ENCODE measurements at places on chromosomes 12 and 14.

DNA sequence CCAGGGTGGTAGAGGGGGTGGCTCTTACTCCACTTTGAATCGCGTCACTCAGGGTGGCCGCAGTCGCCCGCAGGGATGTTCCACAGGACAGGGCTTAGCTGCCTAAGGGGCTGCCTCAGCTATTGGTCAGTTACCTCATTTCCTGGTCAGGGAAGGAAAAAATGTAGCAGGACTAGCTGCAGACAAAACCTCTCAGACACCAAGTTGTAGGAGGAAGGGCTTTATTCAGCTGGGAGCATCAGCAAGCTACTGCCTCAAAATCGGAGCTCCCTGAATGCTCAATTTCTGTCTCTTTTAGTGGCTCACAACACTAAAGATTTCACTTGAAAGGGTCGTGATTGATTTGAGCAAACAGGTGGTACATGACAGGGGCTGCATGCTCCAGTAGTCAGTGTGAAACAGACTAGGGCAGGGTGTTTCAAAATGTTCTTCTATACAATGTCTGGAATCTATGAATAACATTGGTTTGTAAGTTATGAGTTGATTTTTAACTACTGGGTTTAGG lies 6.4 kb upstream of the CLEC6A start:
- H3K27ac ChIP-seq: no peak overlapping the region
- H3K4me1 ChIP-seq: peaks cover 2% of the 10 kb centered on the region
- peaks cover 5% of the 10 kb centered on the region for H3K27me3 ChIP-seq

DNA sequence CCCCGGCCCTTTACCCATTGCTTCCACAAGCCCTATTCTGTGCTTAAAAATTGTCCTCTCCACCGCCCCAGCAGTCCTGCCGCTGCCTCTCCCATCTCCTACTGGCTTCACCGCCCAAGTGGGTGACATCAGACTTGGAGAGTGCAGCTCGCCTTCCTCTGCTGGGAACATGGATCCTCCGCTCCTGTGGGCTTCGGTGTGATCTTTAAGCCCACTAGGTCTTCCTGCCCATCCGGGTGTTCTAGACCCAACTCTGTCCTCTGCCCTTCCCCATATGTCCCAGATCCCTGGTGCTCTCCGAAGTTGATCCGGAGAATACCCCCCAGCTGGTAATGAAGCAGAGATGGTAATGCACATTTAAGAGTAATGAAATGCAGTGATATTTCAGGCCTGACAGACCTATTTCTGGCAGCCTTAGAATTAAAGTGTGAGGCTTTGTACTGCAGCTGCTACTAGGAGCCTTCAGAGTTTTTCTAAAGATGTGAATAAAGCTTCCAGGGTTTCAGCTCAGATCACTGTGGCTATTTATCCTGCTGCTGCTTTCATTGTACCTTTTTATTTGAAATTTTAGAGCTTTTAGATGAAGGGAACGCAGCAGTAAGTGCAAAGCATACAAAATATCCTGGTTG lies 22.9 kb upstream of the CTDSP2 start:
- H3K4me1 ChIP-seq: peaks cover 5% of the 10 kb centered on the region
- H3K36me3 ChIP-seq: peaks cover 4% of the 10 kb centered on the region
- H3K27ac ChIP-seq: no peak overlapping the region
- no peak overlapping the region for H3K4me3 ChIP-seq
- peaks cover 19% of the 10 kb centered on the region for H3K27me3 ChIP-seq

DNA sequence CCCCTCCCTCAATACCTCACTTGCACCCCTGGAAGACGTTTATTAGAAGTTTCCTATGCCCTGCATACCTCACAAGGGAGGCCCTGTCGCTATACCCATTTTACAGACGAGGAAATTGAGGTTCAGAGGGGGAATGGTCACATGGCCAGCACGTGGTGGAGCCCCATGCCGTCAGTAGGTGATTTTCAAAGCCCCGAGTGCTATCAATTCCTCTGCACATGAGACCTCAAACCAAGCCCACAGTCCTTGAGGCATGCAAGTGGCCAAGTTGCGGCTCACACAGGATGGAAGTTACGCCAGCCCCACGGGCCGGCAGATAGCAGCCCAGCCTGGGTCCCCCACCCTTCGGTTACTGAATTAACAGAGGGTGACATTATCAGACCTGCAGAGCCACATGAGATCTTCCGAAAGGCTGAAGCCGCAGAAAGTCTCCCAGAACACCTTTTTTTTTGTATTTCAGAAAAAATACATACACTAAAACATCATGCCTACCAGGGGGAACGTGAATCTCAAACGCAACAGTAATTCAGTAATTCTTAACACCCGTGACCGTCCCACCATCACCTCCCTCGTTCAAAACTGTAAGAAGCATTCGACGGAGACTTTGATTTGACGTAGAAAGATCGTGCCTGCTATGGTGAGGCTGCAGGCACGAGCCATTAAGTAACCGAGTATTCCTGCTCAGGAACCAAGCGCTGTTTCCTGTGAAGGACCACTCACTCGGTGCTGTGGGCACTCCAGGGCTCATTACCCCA lies 129.0 kb downstream of the RFLNA start:
- H3K4me3 ChIP-seq: no peak overlapping the region
- H3K27ac ChIP-seq: no peak overlapping the region
- no peak for DNase-seq
- H3K4me1 ChIP-seq: no peaks in the 10 kb centered on the region

DNA sequence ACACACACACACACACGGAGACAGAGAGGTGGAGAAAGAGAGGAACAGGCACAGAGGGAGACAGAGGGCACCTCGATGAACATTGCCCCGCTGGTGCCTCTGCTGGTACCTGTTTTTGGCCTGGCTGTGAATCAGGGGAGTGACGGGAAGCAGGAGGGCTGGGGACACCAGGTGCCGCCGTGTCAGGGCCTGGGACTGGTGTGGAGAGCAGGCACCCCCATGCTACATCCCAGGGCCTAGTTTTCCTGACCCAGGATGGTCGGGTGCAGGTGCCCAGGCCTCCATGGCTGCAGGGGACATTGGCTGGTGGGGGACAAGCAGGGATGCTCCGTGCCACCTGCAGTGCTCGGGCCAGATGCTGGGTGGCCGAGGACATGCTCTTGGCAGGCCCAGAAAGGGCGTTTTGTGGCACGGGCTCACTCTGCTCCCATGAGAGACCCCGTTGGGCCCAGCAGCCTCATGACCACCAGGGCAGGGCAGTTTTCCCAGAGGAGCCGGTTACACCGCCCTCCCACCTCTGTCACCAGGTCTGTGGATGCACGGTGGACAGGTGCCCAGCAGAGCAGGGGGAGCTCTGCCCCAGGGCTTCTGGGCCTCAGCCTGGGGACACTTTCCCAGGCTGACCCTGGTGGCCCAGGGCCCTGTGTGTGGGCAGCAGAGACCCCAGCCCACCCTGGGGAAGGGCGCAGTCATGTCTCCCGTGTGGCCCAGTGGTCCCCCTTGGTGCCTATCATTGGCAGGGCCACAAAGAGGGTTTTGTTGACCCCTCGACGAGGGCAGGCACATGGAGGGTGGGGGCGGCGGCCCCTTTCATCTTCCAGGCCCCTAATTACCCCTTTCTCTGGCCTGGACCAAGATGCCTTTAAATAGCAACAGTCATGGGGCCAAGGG lies 207.5 kb upstream of the RTL1 start:
- H3K27me3 ChIP-seq: peaks cover 6% of the 10 kb centered on the region
- no peak overlapping the region for H3K27ac ChIP-seq
- no peak overlapping the region for H3K4me3 ChIP-seq
- H3K4me1 ChIP-seq: no peaks in the 10 kb centered on the region

DNA sequence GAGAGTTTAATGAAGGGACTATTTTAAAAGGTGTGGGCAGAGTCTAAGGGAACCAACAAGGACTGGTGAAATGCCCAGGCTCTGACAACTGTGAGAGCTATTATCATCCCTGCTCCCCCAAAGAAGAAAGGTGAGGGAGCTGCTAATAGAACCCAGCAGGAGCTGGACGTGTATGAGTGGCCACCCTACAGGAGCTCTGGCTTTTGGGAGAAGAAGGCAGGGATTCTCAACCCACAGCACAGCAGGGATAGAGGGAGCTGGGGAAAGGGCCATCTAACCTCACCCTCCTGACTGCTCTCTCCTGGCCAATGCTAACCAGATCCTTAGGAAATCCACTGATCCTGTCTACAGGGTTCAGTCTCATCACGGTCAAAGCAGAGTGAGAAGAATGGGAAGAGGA lies 57.1 kb downstream of the GRIN2B start:
- no peaks in the 10 kb centered on the region for H3K4me1 ChIP-seq
- no peaks in the 10 kb centered on the region for H3K36me3 ChIP-seq
- no peak overlapping the region for H3K4me3 ChIP-seq
- no peak for DNase-seq
- H3K27me3 ChIP-seq: peaks cover 5% of the 10 kb centered on the region

DNA sequence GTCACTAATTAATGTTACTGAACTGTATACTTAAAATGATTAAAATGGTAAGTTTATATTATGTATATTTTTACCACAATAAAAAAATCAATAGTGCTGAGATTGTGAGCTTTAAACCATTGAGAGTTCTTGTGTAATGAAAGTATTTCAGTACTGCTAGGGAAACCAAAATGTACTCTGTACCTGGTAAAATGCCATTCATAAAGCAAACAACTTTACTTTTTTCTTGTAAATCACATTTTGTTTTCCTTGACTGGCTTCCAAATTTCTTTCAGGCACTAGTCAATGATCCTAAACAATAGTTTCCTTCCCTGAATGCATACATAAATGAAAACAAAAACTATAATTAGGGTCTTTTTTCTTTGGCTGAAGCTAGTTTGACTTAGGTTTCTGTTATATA lies 29.4 kb upstream of the SNRPF start:
- DNase-seq: no peak
- H3K36me3 ChIP-seq: no peaks in the 10 kb centered on the region
- peaks cover 8% of the 10 kb centered on the region for H3K27me3 ChIP-seq
- H3K27ac ChIP-seq: no peak overlapping the region

DNA sequence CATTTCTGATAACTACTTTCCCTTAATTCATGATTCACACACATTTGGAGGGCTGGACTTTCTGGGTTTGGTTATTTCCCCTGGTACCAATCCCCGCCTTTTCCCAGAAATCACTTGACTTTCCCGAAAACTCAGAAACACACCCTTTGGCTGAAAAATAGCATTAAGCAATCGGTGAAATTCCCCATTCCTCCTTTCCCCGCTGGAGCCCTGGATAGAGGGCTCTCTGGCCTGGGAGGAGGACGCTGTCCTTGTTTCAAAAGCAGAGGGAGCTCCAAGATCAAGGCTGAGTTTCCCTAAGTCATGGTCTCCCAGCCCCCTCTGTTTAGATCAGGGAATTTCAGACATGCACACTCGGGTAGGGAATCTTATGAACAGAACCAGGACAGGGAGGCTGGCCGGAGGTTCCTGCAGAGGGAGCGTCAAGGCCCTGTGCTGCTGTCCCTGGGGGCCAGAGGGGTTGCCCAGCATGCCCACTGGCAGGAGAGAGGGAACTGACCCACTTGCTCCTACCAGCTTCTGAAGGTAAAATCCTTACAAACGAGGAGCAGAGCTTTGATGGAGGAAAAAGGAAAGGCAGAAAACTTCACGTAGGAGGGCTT lies at the start of gene C1S:
C1S (plus strand) TSS at position 366 of the 602 bp plus-strand sequence. CDS start 1,195 bp downstream, outside the sequence.
- no peaks in the 10 kb centered on the region for H3K36me3 ChIP-seq
- no peak for DNase-seq
- H3K4me3 ChIP-seq: no peak within 1 kb of the TSS

- peak; percentile 5 for DNase-seq
- no peaks in the 10 kb centered on the region for H3K27me3 ChIP-seq
- peaks cover 10% of the 10 kb centered on the region for H3K4me1 ChIP-seq
- peak overlapping the region; percentile 45 for H3K27ac ChIP-seq
- peak overlapping the region; percentile 47 for H3K4me3 ChIP-seq
- no peaks in the 10 kb centered on the region for H3K36me3 ChIP-seq
These were observed 45.5 kb upstream of the FAR2 start for GRCh38 chr12:29103539-29103974.

- H3K36me3 ChIP-seq: no peaks in the 10 kb centered on the region
- H3K27ac ChIP-seq: peak overlapping the region; percentile 67
- no peaks in the 10 kb centered on the region for H3K4me1 ChIP-seq
- no peak for DNase-seq
- peak overlapping the region; percentile 66 for H3K4me3 ChIP-seq
- peaks cover 19% of the 10 kb centered on the region for H3K27me3 ChIP-seq
These were observed 1.3 kb downstream of the FAM222A start for GRCh38 chr12:109714913-109715244.

- peak overlapping the region; percentile 82 for H3K4me3 ChIP-seq
- DNase-seq: no peak
- H3K4me1 ChIP-seq: peaks cover 7% of the 10 kb centered on the region
- H3K36me3 ChIP-seq: no peaks in the 10 kb centered on the region
These were observed 1.5 kb upstream of the PRPF40B start for GRCh38 chr12:49621651-49622500.

GRCh38 chr12:123794027-123794426 lies 31.9 kb downstream of the DNAH10 start:
- no peaks in the 10 kb centered on the region for H3K4me1 ChIP-seq
- H3K27me3 ChIP-seq: no peaks in the 10 kb centered on the region
- no peak for DNase-seq
- no peak overlapping the region for H3K27ac ChIP-seq
- no peak overlapping the region for H3K4me3 ChIP-seq

DNA sequence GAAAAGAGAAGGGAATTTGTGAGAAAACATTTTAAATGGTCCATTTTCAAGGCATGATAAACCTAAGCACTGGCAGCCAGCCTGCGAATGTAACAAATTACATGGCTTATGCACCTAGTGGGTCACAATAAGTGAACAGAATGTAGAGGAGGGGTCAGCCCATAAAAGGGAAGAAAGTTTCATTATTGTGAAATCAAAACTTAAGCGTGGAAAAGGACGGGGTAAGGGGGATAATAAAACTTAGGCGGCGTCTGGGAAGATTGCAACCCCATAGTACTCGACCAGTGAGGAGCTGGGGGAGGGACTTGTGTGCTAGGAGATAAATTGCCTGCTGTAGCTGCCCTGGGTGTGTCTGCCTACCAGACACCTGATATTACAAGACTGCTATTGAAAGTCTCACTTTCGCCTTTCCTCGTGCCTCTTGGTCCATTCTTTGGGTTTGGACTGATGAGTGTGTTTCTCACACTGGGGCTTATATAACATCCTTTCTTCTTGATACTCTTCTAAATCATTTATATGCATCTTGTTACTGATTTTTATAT lies 40.6 kb downstream of the ZDHHC17 start:
- no peak overlapping the region for H3K4me3 ChIP-seq
- H3K4me1 ChIP-seq: peaks cover 3% of the 10 kb centered on the region
- no peak for DNase-seq
- H3K27me3 ChIP-seq: no peaks in the 10 kb centered on the region
- H3K27ac ChIP-seq: no peak overlapping the region

DNA sequence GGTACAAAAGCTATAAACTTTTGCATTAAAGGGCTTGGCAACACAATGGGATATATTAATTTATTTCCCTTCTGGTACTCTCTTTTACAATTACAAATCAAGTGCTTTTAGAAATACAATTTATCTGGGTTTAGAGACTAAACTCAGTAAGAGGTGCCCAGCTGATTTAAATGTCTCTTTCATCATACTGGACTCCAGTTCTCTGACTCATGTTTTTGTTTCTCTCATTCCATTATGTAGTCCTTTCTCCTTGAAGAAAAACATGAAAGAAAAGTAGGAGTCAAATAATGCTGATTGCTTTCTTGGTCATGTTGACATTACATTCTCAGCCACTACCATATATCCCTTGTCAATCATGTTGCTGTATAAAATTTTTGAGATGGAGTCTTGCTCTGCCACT lies 36.3 kb upstream of the CFL2 start:
- no peak overlapping the region for H3K4me3 ChIP-seq
- H3K36me3 ChIP-seq: peaks cover 11% of the 10 kb centered on the region
- no peak overlapping the region for H3K27ac ChIP-seq
- H3K27me3 ChIP-seq: no peaks in the 10 kb centered on the region

- DNase-seq: no peak
- H3K27ac ChIP-seq: no peak overlapping the region
- no peak overlapping the region for H3K4me3 ChIP-seq
- no peaks in the 10 kb centered on the region for H3K36me3 ChIP-seq
- no peaks in the 10 kb centered on the region for H3K4me1 ChIP-seq
These were observed 572 bp upstream of the ACSS3 start for GRCh38 chr12:81077329-81077685.

Measured in memory B cell (primary cell).